LoVo (cell line): ENCODE measurements at places on chromosomes 3 and 15.
A peak's percentile ranks its signal among the peaks of the same experiment; 100 is the strongest.

- DNase-seq = no peak
Observed at GRCh38 chr3:41188306-41188705, 11.0 kb upstream of the CTNNB1 start.

- peak; percentile 51 for DNase-seq
Observed at GRCh38 chr3:32056559-32057290, 49.7 kb upstream of the GPD1L start.

DNA sequence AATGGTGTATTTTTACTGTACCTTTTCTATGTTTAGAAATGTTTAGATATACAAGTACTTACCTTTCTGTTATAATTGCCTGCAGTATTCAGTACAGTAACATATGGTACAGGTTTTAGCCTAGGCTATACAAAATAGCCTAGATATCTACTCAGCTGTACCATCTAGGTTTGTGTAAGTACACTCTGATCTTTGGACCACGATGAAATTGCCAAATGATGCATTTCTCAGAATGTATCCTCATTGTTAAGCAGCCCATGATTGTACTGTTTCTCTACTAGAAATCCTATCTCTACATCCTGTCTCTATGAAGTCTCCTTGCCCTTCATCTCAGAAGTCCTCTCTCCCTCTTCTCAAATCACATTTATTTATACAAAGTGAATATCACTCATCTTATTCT, 32.8 kb upstream of the ZCWPW2 start:
- DNase-seq = no peak

GRCh38 chr15:92971081-92971480, 71.0 kb downstream of the CHD2 start:
- DNase-seq = no peak

- DNase-seq = no peak
Observed at GRCh38 chr3:178288074-178288473, 248.2 kb upstream of the KCNMB2 start.

DNA sequence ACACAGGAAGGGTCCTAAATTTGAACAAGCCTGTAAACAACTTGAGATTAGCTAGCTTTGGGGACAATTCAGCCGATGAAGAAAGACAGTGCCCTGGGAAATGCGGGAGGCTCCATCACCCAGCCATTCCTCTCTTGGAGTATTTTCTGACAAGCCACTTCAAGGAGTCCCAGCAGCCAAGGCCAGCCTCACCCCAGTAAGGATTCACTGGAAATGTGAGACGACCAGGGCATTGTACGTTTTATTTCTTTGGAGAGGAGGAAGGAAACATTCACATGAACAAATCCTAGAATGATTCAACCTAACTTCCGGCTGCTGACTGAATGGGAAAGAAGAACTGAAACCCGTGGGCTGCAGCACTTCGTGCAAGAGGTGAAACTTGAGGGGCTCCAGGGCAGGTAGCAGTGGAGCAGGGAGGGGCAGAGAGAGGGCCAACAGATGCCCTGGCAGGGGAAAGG, 116.4 kb upstream of the ARHGEF3 start:
- DNase-seq = no peak

- DNase-seq = no peak
Observed at GRCh38 chr3:180332608-180333007, 269.4 kb upstream of the TTC14 start.

GRCh38 chr3:35772381-35773015, 133.2 kb downstream of the ARPP21 start:
- no peak for DNase-seq

- DNase-seq = no peak
Observed at GRCh38 chr3:160227419-160227818, 2.2 kb downstream of the C3orf80 start.

DNA sequence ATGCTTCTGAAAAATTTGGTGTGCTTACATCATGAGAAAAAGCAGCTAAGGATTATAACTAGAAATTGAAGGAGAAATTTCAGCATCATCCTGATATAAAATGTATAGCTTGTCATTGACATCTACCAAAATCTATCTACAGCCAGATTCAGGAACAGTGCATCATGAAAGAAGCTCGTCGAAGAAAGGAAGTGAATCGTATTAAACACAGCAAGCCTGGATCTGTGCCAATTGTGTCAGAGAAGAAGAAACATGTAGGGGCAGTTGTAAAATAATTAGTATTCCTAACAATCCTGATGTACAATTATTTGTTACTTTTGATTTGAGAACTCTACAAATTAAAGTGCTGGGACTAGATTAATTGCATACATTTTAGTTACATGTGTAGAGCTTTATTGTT, 37.2 kb downstream of the AP4E1 start:
- no peak for DNase-seq
